B cell (primary cell): ENCODE measurements at places on chromosomes 6 and 20. TPM values are rescaled to one million over a fixed set of nuclear protein-coding genes. Genes with fewer than 3 reads are reported as not detected.

DNA sequence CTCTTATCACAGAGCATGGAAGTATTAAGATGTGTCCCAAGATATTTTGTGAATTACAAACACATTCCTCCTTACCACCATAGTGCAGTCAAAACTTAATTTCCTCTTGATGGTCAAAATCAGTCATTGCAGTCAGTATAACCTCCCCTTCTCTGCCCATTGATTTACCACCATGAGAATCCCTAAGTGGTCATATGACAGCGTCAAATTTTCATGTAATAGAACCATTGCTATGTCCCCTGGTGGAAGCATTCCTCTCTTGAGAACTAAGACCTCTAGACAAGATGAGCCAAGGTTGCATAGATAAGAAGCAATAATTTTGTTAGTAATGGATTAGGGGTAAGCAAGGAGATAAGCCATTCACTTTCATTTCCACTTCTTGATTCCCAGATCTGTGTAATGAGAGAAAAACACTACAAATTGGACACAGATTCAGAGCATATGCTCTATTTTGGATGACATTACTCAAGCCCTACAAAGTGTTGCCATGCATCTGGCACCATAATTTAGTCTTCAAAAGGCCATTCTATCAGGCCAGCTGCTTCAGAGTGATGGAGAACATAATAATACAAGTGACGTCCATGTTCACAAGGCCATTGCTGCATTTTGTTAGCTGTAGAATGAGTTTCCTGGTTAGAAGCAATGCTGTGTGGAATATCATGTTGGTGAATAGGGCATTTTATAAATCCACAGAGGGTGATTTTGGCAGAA is 49.6 kb upstream of the PDE7B start:
- no peak overlapping the region for H3K4me3 ChIP-seq
- H3K36me3 ChIP-seq: no peaks in the 10 kb centered on the region
- H3K27ac ChIP-seq: no peak overlapping the region
- H3K27me3 ChIP-seq: no peaks in the 10 kb centered on the region

GRCh38 chr6:100001915-100002388 is 7.9 kb upstream of the MCHR2 start:
- peak; percentile 37 for DNase-seq
- H3K4me3 ChIP-seq: no peak overlapping the region
- H3K27me3 ChIP-seq: no peaks in the 10 kb centered on the region
- H3K27ac ChIP-seq: no peak overlapping the region

- H3K36me3 ChIP-seq: peaks cover 16% of the 10 kb centered on the region
- no peak for DNase-seq
- H3K4me3 ChIP-seq: no peak overlapping the region
- H3K27ac ChIP-seq: no peak overlapping the region
These were observed 44.6 kb downstream of the TP53INP2 start for GRCh38 chr20:34748709-34749108.

GRCh38 chr6:1700278-1700967 is 90.7 kb downstream of the FOXC1 start:
- no peak for DNase-seq
- H3K4me1 ChIP-seq: no peaks in the 10 kb centered on the region
- H3K27ac ChIP-seq: no peak overlapping the region
- no peak overlapping the region for H3K4me3 ChIP-seq
- H3K27me3 ChIP-seq: no peaks in the 10 kb centered on the region
- no peaks in the 10 kb centered on the region for H3K36me3 ChIP-seq

DNA sequence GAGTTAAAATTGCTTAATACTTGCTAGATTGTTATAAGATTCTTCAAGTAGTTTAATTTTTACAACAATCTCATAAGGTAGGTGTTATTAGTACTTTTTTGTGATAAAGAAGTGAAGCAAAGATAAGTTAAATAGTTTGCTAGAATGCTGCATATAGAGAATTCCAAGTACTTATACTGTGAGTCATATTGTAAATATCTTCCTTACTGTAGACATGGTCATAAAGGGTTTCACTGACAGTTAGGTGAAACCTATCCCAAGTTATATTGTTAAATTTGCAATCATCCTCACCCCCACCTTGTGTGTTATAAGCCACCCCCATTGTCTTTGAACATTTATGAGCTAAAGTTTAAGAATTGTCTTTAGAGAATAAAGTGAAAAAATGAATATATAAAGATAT is 142.0 kb downstream of the FAM83B start:
- no peak overlapping the region for H3K27ac ChIP-seq
- no peaks in the 10 kb centered on the region for H3K36me3 ChIP-seq
- H3K4me3 ChIP-seq: no peak overlapping the region
- no peaks in the 10 kb centered on the region for H3K4me1 ChIP-seq
- DNase-seq: no peak

Gene SLC25A27
- 1.9 and 3.8 TPM in 2 replicates for total RNA-seq

Gene PDE10A
- not detected in 2 replicates for total RNA-seq
